ENCODE measurements at places on chromosomes 5 and 9.

- no peak for DNase-seq
Measured at GRCh38 chr9:111644195-111644772, 13.2 kb downstream of the DNAJC25 start.

GRCh38 chr5:96336351-96336985 is 96.6 kb downstream of the PCSK1 start:
- DNase-seq, result peak; percentile 22

GRCh38 chr5:14396737-14397136 is 184.9 kb upstream of the OTULINL start:
- no peak for DNase-seq

- DNase-seq, result no peak
Measured at GRCh38 chr5:10768328-10768899, 7.4 kb upstream of the DAP start.

GRCh38 chr9:79255651-79256260 is 316.0 kb upstream of the TLE4 start:
- DNase-seq, result no peak

DNA sequence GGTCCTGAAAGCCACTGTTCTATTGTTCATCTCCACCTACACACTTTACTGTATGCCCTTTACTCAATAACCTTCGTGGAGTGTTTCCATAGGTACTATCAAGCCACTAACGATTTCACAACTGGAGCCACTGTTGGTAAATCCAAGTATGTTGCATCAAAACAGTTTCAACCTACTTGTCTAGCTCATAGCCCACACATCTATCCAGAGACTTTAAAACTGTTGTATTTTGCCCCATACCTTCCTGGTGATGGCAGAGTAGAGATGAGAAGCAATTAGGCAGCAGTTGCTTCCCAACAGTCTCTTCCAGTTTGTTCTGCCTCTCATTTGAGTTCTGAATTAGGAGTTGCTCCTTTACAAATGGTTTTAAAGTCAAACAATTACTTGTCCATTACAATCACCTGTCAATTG is 607 bp downstream of the FAXDC2 start:
- no peak for DNase-seq

DNA sequence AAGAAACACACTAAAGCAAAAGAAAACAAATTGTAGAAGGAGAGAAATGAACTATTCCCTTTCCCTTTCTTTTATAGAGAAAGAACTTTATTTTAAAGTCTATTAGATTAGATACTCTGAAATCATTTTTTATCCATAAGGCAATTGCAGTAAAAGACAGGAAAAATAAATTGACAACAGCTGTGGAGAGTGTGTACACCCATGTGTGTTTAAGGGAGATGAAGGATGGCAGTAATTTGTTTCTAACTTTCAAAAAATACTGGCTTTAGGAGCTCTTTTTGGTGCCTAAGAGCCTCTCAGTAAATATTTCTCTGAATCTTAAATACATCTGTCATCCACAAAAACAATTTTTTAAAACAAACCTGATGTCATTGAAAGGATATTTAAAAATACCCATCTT is 18.3 kb upstream of the ARL14EPL start:
- DNase-seq, result no peak

DNA sequence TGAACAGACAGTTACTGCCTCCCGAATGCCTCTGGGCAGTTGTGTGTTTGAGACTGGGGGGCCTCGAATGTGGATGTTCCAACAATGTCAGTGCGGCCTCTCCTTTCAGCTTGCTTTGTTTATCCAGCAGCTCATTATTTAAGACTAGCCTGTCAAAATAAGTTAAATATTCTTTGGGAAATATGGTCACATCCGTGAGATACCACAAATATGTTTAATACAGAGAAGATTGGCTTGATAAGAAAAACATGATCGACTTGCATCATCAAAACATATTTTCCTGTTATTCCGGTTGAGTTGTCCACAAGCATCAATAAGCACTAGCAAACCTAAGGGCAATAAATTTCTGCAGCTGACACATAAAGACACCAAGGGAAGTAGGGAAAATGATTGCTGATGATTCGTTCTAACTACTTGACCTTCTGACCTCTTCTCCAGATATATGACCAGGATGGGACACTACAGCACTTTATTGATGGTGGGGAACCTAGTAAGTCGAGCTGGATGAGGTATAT is 66.5 kb downstream of the PRDM6 start:
- DNase-seq, result no peak

DNA sequence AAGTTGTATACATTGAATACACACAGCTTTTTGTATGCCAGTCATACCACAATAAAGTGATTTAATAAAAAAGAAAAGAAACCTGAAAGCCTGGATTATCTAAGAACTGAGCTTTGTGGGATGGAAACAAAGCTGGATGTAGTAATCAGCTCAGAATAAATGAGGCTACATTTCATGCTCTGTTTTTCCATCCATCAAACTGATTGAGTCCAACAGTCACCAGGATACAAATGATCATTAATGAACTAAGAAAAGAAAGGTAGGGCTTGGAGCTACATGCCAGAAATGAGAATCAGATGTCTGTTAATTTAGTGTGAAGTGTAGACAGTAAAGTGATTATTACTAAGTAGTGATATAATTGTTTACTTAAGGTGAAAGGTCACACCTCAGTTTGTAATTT is 109.8 kb upstream of the TARS1 start:
- DNase-seq, result no peak

DNA sequence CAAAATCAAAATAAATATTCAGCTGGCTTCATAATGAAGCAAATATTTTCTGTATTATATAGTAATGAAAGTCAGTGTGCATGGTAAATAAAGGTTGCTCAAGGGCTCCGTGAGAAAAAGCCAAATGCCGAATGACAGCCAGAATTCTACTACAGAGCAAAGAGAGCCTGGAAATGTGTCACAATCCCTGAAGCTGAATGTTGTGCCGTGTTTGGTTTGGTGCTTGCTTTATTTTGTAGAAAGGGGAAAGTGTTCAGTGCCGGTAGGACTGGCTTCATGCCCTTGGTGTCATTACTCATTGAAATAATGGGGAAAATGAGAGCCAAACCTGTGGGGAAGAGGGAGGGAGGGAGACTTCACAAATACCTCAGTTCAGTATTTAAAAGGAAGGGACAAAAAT is 26.8 kb upstream of the ADAMTSL1 start:
- DNase-seq, result no peak

- no peak for DNase-seq
Measured at GRCh38 chr9:126532489-126532888, 81.2 kb upstream of the LMX1B start.

DNA sequence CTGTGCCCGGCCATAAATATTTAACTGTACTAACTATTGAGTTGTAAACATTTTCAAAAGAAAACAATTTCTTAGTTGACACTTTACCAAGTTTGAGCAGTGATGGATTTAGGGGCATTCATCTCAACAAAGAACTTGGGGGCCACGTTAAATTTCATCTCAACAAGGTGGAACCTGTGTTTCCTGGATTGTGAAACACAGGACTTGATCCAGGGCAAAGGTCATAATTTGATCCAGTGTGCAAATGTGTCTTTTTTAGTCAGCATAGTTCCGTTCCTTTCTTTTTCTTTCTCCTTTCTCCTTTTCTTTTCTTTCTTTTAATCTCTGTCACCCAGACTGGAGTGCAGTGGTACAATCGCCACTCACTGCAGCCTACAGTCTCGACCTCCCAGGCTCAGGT is 3.1 kb downstream of the GFRA3 start:
- no peak for DNase-seq

GRCh38 chr5:135313405-135313804 is 85.6 kb downstream of the MACROH2A1 start:
- no peak for DNase-seq

GRCh38 chr5:137399911-137400310 is 99.2 kb downstream of the SPOCK1 start:
- DNase-seq, result no peak

- DNase-seq, result no peak
Measured at GRCh38 chr5:151718153-151718552, 31.4 kb upstream of the SPARC start.

DNA sequence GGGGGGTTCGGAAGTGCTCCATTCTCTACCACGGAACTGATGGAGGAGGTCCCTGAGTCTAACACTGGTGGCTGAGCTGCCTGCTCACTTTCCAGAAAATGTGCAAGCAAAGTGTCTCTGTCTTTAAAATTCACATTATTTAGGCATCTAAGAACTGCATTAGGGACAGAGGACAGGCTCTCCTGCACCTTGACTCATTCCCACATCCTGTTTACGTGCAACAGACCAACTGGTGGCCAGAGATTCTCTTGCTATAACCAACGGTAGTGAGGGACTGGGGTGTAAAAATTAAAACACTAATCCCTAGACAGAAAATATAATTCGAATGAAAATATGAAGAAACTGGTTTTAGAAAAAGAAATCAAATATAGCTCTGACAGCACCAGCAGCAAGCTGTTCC is 320.9 kb downstream of the IRX2 start:
- no peak for DNase-seq

DNA sequence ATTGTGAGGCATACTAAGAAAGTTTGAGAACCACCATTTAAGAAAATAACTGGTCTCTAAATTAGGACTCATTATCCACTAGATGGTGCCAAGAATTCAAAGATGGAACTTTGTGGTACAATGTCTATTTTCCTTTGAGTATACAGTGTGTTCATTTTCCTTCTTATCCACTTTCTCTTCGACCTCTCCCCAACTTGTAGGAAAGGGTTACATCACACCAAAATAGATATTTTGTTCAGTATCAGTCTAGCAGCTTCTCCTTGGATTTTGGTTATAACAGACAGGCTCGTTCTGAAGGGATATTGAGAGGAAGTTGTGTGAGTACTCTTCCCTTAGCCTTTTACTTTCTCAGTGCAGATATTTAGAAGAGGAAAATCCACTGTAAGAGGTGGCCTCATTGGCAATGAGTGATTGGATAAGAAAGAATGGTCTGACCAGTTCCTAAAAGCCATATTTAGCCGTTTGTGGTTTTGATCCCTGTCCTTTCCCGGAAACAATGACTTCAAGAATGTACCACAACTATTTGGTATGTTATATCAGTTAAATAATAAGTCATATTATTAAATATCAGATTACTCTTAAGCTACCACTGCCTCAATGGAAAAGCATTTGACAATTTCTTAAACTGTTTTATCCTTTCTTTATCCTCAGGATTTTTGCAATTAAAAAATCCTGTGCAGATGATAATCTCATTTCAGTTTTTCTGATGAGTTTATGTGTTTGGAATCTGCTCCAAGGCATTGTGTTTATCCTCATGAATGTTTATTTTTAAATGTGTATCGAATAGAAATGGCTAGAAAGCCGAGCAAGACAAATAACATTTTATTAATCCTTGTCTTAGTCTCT is 69.0 kb upstream of the GRAMD2B start:
- DNase-seq, result no peak

GRCh38 chr9:133545494-133546286 is 11.2 kb downstream of the ADAMTSL2 start:
- DNase-seq, result no peak

DNA sequence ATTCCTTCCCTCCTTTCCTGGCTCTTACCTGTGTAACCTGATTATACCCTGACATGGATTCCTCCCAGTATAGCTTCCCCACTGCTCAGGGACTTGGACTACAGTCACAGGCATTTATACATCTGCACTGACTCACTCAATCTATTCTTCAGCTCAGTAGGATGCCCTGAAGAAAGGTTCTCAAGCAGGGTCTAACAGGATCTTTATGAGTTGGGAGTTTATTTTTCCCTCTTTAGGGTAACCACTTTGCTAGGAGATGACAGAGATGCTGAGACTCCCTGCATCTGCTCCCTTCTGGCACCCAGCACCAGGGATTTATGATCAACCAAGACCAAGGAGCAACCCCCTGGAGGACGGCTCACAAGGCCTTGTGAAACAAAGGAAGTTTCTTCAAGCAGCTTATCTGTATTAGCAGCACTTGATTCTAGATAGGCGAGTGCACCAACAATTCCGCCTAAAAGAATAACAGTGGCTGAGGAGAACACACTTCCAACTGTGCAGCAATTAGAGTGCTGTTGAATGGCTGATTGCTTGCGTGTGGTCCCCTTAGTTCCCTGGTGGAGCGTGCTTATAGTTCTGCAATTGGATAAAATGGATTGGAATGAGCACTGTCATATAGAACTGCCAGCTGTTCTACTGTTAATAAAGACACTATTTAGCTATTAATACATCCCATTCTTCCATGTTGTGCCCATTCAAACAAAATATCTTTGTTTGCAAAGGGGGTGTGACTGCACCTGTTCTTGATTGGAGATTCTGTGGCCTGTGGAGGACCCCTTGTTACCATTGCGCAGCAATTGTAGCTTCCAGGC is 482.6 kb downstream of the ZNF608 start:
- no peak for DNase-seq

- no peak for DNase-seq
Measured at GRCh38 chr5:178533136-178533535, 57.1 kb downstream of the COL23A1 start.

DNA sequence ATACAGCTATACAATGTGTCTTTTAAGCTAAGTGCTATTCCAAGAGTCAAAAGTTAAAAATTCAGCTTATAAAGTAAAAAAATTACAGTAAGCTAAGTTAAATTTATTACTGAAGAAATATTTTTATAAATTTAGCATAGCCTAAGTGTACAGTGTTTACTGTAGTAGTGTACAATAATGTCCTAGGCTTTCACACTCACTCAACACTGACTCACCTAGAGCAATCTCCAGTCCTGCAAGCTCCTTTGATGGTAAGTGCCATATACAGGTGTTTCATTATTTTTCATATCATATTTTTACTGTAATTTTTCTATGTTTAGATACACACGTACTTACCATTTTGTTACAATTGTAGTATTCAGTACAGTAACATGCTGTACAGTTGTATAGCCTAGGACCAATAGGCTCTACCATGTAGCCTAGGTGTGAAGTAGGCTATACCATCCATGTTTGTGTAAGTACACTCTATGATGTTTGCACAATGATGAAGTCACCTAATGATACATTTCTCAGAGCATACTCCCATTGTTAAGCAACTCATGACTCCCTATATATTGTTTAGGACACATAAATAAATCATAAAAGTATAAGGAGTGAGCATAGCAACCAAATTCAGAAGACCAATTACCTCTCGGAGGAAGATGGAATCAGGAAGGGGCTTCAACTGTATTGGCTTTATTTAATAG is 165.1 kb upstream of the SLC30A5 start:
- no peak for DNase-seq

- peak; percentile 57 for DNase-seq
Measured at GRCh38 chr9:68584189-68585033, 43.7 kb upstream of the TMEM252 start.

DNA sequence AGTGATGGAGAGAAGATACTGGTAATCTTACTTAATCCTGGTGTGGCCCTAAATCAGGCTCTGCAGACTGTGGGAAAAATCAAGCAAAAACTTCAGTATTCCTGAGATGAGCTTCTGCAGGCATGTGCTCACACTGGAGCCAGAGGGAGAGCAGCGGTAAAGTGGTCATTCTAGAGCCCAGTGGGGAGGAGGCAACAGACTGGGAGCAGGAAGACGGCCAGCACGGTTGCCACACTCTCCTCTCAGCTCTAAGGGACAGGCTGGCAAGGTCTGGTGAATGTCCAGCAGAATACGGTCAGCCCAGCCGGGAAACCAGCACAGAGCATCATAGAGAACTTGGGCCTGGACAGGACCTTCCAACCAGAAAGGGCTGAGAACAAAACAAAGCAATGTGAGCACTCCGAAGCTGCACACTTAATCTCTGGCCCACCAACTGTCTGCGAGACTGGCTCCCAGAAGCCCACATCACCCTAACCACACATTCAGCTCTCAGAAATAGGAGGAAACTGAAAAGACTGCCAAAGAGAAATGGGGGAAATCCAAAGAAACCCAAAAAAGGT is 30.3 kb downstream of the MED27 start:
- DNase-seq, result no peak
